Mucosa of gallbladder (tissue), 1 donor: ENCODE measurements at places on chromosomes 1 and 21. TPM values are rescaled to one million over a fixed set of nuclear protein-coding genes. Genes with fewer than 3 reads are reported as not detected.
A peak's percentile ranks its signal among the peaks of the same experiment; 100 is the strongest.

DNA sequence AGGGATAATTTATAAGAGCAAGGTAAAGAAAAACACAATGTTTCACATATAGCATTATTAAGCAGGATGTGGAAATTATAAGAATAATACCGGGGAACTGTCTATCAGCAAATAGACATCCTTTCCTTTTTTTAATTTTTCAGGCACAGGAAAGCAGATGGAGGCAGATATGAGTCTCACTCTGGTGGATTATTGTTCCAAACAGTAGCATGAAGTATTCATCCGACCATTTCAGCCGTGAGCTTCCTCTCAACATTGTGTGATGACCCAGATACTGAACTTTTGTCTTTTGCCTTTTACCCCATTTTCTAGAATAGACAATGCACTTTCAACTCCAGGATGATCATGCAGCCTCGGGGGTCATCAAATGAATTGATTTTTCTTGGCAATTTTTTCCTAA is 599.8 kb downstream of the ADGRL2 start:
- no peak for DNase-seq

- no peak for DNase-seq
Observed at GRCh38 chr1:221756830-221757551, 15.1 kb upstream of the DUSP10 start.

GRCh38 chr1:229864686-229865230 is 202.3 kb upstream of the GALNT2 start:
- no peak for DNase-seq

- DNase-seq: no peak
Observed at GRCh38 chr21:15986277-15986676, 256.5 kb downstream of the USP25 start.

DNA sequence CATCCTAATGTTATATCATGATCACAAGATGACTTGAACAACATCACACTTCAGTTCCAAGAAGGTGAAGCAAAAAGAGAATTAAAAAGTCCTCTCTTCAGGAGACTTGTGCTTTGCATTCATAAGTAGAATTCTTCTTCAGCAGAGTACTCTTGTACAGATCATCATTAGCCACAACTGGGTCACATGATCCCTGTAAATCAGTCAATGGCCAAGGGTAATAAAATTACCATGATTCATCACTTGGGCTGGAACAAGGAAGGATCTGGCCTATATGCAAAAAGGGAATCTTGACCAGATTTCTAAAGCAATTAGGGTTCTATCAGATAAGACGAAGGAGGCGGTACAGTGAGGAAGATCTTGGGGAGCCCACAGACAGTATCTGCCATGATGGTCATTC is 458.0 kb upstream of the DEPDC1 start:
- DNase-seq: no peak

DNA sequence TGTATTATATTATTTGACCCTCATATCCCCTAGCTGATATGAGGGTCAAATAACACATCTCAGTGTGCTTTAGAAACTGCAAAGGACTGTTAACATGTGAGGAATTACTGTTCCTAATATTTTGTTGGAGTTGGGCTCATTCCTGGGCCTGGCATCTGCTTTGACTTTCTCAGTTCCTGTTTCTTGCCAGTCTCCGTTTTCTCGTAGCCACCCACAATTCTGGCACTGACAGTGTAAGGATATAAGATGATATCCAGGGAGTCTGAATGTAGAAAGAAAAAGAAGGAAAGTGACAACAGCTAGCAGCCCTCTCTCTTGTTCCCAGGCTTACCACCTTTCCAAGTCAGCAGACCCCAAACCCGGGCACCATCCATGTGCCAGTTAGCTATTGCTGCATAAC is 54.4 kb upstream of the SCMH1 start:
- DNase-seq: no peak

- DNase-seq: no peak
Observed at GRCh38 chr1:90718411-90719329, 1.6 kb upstream of the BARHL2 start.

DNA sequence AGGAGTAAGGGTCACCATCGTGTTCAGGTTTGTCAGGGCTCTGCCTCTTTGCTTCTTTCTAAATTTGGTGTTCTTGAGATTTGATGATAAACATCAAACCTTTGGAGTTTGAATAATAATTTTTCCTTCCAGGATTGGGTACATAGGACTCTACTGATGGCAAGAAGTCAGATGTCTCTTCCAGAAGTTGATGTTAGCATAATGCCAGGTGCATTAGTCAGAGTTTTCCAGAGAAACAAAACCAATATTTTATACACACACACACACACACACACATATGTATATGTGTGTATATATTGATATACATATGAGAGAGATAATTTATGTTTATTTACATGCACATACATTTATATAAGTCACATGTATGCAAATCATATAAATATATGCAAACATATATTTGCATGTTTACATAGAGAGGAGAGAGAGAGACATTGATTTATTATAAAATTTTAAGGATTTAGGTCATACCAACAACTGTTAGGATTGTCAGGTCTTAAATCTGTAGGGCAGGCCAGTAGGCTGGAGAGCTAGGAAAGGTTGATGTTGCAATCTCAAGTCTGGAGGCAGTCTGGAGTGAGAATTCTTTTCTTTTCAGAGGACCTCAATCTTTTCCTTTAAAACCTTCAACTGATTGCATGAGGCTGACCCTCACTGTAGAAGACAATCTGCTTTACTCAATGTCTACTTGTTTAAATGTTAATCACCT is 199.2 kb downstream of the HLX start:
- DNase-seq: no peak

- peak; percentile 21 for DNase-seq
Observed at GRCh38 chr1:37691497-37692077, 729 bp upstream of the CDCA8 start.

GRCh38 chr1:93846206-93846991 is 32.6 kb downstream of the DNTTIP2 start:
- DNase-seq: peak; percentile 87

- DNase-seq: no peak
Observed at GRCh38 chr1:103063921-103064320, 44.4 kb downstream of the COL11A1 start.

GRCh38 chr1:228158151-228159007 is 7.2 kb upstream of the IBA57 start:
- no peak for DNase-seq

The SMYD3 gene
- total RNA-seq: 18.8 TPM
